ENCODE measurements at places on chromosomes 6 and 20.

DNA sequence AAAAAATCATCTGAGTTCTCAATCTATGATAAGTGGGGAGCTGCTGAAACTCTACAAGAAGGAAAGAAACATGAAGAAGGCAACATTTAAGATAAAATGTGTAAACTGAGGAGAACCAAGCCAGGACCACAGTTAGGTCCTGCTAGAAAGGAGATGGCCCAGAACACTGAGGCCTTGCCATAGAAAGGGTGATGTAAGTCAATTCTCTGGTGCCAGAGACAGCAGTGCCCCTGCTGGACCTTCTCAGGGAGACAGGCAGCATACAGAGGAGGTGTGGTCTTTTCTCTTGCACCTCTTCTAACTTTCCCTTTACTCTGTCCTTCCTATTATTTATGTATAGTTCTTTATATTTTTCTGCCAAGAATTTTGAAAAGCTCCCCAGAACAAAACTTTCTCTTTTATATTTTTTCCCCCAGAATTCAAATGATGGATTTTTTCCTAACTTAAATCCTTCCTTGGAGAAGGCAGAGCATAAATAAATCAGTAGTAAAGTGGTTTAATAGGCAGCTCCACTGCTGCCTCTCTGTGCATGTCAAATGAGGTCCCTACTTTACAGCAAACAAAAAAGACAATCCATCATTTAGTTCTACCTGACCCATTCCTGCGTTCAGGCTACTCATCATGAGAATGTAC, 9.0 kb downstream of the UQCC2 start:
- no peak for DNase-seq

DNA sequence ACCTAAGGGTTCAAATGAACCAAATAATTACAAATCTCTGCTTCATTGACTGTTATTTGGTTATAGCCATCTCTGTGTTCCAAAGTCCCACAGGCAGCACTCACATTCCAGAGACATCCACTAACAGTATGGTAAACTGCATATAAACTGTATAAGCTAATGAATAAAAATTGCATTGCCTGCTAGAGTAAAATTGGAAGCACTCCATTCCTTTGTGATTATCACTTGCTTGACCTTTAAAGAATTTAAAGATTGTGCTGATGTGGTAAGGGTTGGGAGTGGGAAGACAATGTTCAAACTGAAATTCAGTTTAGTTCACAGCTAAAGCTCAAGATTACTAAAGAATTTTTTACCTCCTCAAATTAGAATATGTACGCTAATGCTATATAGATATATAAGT, 31.0 kb upstream of the OSTM1 start:
- no peak for DNase-seq

DNA sequence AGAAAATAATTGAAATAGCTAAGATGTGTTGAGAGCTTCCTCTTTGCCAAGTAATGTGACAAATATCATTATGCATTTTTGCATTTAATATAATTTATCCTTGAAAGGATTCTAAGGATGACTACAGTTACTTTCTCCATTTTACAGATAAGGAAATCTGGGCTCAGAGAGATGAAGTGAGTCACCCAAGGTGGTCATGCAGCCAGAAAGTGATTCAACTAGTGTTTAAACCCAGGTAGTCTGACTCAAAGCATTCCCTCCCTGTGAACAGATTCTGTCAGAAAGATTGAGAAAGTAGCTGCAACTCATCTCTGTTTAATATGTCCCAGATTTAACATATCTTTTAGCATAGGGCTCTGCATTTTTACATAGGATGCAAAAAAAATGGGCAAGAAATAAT, 28.1 kb downstream of the NRSN1 start:
- DNase-seq, result no peak

- no peak for DNase-seq
Observed at GRCh38 chr20:52824494-52825216, 147.5 kb upstream of the TSHZ2 start.

- DNase-seq, result no peak
Observed at GRCh38 chr6:44621846-44622245, 234.3 kb downstream of the CDC5L start.

GRCh38 chr20:10562899-10563298, 110.9 kb downstream of the JAG1 start:
- no peak for DNase-seq

DNA sequence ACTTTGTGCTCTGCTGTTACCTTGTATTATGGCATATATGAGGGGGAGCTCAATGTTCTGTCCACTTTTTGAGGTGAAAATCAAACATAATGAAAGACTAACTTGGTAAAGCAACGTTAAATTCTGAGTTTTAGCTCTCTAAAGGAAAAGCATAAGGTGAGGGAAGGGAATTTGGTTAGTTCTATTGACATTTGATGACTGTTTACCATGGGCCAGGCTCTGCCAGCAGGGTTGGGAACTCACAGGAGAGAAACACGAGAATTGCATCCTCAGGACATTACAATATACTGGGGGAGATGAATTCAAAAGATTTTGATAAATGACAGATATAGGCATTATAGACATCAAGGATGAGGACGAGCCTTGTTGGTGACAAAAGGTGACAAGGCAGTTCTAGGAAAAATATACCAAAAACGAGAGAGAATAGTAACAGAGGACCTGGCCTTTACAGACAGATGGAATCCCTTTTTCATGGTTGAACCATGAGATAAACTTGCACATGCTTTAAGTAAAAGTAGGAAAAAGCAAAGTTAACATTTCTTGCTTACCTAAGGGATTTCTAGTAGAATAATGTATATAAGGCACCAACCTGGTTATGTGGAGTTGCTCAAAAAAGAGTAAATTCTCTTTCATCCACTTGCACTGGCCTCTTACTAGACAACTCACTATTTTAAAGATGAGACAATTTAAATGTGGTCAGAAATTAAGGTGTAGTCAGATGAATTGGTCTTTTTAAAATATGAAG, 191.4 kb downstream of the NKAIN2 start:
- DNase-seq, result peak; percentile 61

DNA sequence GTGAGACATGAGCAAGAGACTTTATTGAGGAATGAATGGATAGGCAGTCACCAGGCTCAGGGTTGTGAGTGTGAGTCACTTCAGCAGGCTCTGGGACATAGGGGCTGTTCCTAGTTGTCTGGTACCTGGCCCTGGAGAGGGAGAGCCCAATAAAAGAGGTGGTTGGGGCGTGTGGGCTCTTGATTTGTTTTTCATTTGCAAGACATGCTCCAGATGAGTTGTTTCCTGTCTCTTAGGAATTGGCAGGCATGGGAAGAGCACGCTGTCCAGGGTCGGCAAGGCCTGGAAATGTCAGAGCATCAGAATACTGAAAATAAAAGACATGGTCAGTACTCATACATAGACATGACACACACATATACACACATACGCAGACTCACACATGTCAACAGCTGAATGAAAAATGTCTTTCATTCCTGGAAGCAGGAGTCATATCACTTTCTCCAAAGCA, 166.3 kb upstream of the SULF2 start:
- no peak for DNase-seq

DNA sequence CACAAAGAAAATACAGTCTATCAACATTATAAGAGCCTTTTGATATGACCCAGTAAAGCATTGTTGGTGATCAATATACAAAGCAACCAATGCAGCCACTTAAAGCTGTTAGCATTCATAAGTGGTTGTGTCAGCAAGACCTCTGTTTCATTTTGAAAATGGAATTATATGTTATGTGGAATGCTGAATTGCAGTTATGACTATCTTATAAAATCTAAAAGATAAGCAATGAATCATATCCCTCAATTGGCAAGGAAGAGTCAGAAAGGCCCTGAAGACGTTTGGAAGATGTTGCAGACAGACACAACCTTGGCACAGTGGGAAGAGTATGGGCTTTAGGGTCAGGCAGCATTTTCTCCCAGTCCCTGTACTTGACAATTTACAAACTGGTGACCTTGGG, 93.8 kb upstream of the RNF217 start:
- no peak for DNase-seq

GRCh38 chr6:112274774-112275173, 20.4 kb upstream of the LAMA4 start:
- DNase-seq, result no peak

DNA sequence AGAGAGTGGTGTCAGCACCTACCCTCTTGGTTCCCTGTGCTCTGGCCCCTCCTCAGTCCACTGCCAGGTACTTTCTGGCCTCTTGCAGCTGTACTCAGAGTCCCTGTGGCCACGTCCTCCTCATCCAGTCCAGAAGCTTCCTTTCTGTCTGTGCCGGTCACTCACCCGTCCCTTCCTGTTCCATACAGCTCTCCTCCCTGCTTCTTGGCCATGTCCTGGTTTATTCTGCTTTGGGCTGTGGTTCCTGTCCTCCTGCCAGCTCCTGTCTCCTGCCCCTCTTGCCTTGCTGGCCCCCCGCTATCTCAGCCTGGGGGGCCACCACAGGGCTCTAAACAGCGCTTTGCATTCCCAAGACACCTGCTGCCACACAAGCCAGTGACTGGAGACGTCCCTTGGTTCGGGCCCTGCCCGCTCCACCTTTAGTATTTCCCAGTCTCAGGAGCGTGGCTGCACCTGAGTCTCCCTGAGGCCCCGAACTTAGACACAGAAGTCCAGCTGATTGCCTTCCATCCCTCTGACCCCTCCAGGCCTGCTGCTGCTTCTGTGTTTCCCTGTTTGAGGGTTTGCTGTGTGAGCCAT, 15.5 kb upstream of the RBM38 start:
- DNase-seq, result no peak

- no peak for DNase-seq
Observed at GRCh38 chr20:36133821-36134220, 20.7 kb upstream of the EPB41L1 start.

GRCh38 chr6:35948725-35949124, 27.8 kb upstream of the SRPK1 start:
- peak; percentile 30 for DNase-seq

DNA sequence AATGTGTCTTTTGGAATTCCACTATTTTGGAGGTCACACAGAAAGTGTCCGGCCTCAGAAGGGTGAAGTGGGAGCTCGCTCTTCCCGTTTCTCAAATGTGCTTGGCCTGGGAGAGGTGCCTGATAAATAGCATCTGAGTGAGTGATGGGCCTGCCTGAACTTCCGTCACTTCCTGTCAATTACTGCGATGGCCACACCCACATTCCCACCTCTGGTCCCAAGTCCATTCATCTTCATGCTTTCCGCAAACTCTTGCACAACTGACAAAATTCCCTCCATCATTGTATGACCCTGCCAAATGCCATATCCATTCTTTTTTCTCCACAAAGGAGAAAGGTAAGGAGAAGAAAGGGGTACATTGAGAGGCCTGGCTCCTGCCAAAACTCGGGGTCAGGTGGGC, 169.0 kb downstream of the QKI start:
- no peak for DNase-seq

DNA sequence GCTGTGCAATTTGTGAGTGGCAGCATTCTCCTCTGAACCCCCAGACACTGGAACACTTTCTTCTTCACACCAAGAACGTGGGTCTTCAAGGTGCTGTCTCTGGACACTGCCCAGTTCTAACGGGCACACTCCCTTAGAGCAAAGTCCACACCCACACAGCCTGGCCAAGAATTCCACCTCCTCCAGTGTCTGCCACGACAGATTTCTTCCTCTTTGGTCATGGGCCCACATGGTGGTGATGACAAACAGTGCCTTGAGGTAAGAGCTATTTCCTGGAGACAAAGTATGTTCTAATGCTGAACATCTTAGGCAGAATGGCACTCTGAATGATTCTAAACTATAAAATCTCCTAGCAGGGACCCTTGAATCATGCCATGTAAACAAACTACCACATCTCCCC, 25.5 kb upstream of the SSTR4 start:
- no peak for DNase-seq

DNA sequence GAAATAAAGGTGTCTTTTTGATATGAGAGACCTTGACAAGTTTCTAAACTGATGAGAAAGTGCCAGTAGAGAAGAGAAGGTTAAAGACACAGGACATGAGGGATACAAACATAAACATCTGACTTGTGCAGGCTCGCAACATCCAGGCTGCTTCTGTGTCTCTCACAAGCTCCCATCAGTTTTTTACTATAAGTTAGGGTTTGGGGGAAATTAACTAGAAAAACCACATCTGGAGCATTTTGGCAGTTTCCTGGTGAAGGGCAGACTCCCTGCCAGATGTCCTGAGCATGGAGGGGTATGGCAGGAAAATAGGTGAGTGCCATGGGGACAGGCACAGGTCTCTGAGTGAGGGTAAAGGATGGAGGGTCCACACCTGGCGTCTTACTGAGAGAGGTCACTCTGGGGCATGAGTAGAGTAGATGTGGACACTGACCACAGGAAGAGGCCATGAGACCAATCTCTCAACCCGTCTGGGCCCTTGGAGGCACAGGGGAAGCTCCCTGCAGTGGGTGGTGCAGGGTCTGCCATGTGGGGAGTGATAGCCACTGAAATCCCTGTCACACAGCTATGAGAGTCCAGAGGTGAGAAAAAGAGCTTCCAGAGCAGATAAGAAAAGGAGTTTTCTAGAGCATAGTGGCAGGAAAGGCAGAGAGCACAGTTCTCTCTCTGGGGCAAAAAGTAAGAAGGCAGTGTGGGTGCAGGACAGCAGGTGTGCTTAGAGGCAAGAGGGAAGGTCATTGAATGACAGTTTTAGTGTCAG, 193.3 kb upstream of the SYNDIG1 start:
- no peak for DNase-seq

- DNase-seq, result no peak
Observed at GRCh38 chr20:1625083-1625690, 5.4 kb upstream of the SIRPB1 start.

- DNase-seq, result peak; percentile 30
Observed at GRCh38 chr6:112010328-112010727, 43.6 kb upstream of the CCN6 start.

DNA sequence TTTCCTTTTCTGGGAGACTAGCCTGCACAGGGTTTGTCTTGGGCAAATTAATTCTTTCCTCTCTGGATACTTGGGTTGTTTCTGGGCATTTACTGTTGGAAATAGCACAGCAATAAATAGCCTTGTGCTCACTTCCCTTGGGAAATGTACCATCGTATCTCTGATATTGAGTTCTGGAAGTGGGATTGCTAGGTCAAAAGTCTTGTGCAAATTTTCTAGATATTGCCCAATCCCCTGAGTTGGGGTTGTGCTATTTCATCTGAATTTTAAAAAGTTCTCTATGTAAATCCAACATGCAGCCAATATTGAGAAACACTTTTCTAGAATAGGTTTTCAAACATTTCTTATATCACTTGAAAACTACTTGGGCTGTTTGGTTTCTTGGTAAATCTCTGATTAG, 64.0 kb upstream of the ELOVL5 start:
- DNase-seq, result no peak

DNA sequence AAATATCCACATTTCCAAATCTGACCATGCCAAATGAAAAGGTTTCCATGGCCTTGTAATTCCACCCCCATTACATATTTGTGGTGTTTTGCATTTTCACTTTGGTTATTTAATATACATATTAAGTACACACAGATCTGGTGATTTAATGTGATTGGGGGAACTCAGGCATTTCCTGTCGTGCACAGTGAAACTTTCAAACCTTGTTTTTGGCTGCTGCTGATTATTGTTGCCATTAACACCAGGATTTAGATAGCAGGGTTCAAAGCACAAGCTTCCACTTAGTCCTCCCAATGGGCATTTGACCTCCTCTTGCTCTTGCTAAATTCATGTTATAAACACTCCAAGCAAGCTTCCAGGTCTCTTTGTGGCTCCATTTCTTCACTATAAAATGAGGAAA, 166.5 kb downstream of the SOBP start:
- DNase-seq, result no peak
